Stimulated activated naive CD4-positive, alpha-beta T cell treated with Interleukin-2 at 50 U/mL for 16 hours (primary cell): ENCODE measurements at places on chromosomes 11 and 22.

DNA sequence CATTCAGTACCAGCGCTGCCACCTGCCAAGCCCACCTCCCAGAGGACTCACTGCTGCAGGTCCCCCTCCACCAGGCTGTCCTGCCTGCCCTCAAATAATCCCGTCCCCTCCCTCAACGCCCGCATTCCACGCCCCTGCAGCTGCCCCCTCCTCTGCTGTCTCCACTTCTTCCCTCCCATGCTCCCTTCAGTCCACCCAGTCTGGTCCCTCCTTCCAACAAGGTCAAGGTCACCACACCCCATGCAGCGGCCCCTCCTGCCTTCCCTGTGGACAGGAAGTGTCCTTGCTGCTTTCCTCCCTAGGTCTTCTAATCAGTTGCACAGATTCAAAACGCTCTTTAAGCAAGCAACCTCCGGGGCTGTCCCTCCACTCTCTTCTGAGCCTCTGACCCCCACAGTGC lies 12.1 kb downstream of the MACROD1 start:
- no peak for DNase-seq

GRCh38 chr11:20373568-20374209 lies 10.2 kb downstream of the HTATIP2 start:
- no peak for DNase-seq

DNA sequence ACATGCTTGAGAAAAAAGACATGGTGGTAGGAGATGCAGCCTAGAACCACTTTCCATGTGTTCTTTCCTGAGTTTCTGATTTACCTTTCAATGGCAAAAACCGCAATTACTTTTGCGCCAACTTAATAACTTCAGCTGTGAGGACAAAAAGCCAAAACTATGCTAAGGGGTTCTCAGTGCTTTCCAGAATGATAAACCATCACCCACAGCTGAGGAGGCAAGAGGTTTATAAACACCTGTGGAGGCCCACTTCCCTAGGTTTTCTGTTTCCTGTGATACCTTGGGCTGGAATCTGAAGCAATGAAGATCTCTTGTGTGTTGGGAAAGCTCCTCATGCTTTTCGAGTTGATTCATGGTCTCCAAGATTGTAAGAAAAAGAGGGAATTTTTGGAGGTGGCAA lies at the start of gene OOSP4A:
TSS of gene OOSP4A (plus strand) at position 301 of the 400 bp plus-strand sequence. CDS start at position 301, 0 bp downstream.
- DNase-seq: no peak

DNA sequence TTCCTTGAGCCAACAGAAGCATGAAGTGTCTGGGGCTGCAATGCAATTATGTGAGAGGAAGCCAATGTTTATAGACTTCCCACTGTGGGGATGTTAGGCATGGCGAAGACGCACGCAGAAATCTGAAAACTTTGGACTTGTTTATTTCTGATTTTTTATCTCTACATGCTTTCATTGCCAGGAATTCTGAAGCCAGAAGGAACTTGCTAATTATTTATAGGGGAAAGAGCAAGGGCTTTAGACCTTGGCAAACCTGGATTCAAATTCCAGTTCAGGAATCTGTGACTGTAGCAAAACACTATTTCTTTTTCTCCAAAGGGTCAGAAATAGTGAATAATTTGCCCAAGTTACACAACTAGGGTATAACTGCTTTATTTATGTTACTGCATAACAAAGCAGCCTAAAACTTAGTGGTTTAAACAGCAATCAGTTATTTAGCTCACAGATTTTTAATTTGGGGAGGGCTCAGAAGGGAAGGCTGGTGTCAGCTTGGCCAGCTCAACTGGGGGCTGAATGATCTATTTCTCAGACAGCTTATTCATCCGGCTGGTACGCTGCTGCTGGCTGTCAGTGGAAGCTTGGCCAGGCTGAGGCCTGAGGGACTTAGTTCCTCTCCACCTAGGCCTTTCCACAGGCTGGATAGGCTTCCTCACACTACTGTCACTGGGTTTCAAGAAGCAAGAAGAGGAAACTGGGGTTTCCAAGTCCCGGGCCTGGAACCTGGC lies 1.9 kb upstream of the OR6Q1 start:
- no peak for DNase-seq

GRCh38 chr22:43901976-43902643 lies 10.3 kb upstream of the PNPLA5 start:
- DNase-seq: no peak

- DNase-seq: no peak
Measured at GRCh38 chr11:122931510-122931909, 49.0 kb downstream of the JHY start.

GRCh38 chr22:47129902-47130635 lies 367.6 kb downstream of the TBC1D22A start:
- no peak for DNase-seq

DNA sequence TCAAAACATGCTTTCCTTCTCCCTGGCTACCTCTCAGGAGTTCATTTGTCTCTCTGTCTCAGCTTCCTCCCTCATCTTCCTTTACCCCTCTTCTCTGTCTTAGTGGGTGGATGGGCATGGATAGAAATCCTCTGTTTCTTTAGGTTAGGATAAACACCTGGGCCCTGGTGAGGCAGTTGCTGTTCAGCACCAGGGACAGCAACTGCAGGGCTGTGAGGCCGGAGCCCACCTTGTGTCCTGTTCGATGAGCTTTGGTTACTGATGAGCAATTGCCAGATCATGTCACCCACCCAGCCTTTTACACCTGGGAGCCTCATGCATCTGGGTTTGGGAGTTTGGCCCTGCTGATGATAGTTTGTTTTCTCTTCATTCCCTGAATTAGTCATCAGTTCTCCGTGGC lies 6.1 kb upstream of the CRYBB3 start:
- no peak for DNase-seq

GRCh38 chr11:123547180-123547579 lies 107.2 kb downstream of the SCN3B start:
- DNase-seq: no peak

DNA sequence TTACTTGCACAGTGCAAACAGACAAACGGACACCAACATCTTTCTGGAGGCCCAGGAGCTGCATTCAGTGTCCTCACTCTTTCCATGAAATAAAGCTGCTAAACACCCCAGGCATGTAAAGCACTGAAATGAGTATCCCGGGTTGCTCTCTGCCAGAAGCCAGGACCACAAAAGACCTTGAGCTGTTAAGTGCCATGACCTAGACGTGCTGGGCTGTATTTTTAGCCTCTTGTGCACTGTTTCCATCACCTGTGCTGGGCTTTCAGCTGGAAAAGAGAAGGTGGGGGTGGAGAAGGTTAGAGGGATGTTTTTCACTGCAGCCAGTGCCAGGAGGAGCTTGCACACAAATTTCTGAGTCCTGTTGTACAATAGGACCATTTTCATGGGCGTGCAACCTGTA lies 3.4 kb upstream of the KREMEN1 start:
- DNase-seq: no peak

DNA sequence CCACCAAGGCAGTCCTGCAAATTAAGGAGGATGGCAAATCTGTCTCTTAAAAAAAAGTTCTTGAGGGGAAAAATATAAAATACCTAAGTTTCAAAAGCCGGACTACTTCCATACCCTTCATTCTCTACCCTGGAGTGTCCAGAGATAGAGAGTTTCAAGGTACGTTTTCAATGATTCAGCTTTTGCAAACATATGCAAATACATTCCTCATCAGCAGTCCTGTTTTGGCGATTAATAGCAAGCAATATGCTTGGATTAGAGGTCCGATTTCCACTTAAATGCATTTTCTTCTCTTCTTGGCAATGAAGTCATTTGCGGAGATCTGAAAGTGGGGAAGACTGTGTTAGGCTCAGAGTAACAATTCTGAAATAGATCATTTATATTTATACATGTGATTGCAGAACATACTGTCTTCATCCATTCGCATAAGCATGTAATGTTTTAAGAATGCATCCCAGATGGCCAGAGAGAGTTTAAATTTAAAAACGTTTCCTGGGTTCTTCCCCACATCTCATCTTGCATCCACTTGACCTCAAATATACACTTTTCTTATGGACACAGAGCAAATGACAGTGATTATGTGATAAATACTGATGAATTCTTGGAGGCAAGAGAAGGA lies 13.8 kb upstream of the TFIP11 start:
- no peak for DNase-seq

GRCh38 chr11:128135451-128135850 lies 451.9 kb downstream of the ETS1 start:
- no peak for DNase-seq

DNA sequence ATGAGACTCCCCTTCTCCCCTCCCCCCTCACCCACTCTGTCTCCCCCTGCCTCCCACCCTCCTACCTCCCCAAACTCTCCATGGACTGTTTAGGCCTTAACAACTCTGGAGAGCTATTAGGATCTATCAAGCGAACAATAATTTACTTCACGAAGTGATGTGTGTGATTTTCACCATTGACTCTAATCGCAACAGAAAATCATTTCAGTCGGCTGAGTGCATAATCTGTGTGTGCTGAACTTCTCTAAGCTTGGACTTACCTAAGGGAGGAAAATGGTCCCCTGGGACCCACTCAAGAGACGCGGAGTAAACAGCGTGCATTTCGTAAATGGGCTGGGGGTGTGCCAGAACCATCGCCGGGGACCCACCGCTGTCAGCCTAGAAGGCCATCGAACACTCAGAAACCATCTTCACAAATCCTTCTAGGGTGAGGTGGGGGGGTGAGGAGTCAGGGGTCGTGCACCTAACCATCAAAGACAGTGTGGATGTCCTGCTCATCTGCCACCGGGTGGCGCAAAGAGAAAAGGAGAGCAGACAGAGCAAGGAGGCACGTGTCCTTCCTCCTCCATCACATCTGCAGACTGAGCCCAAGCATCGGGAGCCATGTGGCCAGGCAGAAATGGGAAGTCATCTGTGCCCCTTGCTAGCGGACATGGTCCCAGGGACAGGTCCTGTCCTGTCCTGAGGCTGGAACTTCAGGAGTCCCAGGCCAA lies 62.1 kb upstream of the NUP50 start:
- DNase-seq: no peak

GRCh38 chr22:46280063-46280817 lies 12.4 kb downstream of the TTC38 start:
- DNase-seq: no peak

DNA sequence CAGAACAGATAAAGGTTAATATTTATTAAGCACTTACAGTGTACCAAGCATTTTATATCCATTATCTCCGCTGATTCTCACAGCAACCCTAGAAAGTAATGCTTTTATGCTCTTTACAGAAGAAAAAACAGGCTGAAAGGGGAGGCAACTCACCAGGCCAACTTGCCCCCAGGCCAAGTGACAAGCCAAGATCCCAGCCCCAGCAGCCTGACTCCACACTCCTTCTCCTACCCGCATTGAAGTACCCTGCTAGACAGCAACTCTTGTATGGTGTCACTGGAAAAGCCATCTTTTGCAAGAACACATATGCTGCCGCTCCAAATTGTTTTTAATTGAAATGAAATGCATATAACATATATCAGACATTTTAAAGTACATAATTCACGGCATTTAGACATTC lies 25.6 kb downstream of the SMCO4 start:
- no peak for DNase-seq

GRCh38 chr11:8277691-8278090 lies 14.0 kb upstream of the LMO1 start:
- no peak for DNase-seq

DNA sequence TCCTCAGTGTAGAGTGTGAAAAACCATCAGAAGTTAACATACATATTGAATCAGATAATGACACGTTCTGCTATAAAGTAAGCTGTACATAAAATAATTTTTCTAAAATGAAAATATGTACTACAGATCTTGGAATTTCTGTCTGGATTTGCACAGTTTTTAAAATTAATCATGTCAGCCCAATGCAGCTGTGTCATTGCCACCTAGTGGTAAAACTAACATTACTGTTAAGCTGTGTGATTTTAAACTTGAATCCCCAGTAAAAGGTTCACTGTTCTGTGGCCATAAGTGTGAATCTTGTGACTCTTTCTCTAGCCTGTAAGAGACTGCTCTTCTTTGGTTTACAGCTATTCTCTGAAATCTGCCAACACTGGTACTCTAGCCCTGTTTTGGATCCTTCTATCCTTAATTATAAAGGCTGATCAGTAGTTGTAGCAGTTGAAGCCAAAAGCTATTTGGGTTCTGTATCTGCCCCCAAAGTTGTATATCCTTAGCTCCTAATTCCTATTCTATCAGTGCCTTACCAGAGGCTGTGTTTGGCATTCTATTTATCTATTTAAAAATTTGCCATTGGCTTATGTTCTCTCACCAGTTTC lies 4.0 kb downstream of the JRKL start:
- DNase-seq: no peak

DNA sequence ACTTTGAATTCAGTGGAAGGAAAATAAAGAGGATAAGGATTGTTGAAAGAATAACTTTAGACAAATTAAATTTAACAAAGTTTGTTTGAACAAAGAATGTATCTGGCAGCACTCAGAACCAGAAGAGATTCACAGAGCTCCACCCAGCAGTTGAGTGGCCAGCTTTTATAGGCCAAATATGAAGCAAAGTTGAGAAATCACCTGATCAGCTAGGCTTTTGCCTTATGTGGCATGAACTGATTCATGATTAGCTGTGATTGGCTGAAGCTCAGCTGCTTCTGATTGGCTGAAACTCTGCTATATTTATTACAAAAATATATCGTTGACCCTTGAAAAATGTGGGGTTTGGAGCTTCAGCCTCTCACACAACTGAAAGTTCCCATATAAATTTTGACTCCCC lies 62.6 kb downstream of the PIWIL4 start:
- no peak for DNase-seq

GRCh38 chr22:19806213-19807160 lies 45.9 kb downstream of the TBX1 start:
- DNase-seq: no peak

DNA sequence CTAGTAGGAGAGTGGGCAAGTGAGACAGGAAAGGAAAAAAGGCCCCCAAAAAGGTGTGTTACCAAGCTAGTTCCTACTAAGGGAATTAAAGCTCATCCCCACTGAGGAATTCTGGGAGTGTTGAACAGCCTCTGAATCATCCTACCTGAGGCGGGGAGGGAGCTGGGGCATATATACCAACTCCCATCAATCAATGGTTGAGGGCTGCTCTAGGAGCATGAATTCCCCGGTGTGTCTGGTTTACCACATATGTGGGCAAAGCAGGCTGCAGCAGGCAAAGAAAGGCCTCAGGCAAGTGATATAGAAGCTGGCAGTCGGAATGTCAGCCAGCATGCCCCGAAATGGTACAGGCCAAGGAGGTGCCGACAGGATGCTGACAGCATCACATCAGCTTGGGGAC lies 23.6 kb upstream of the CDON start:
- no peak for DNase-seq
